Hypothalamus (tissue), 51 donors: ENCODE measurements at places on chromosomes 11 and 22.

DNA sequence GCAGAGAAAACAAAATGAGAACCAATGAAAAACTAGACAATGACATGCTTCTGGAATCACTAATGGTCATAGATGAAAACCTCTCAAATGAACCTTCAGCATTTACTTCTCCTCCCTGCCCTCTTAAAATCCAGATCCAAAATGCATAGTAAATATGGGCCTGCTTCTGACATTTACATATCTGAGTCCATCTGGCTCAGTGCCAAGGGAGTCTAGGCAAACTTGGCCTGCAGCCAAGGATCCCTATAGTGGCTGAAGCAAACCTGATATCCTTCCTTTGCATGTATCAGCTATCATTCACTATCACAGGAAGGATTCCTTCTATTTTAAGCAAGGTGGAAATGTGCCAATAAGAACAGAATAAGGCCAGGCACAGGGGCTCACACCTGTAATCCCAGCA, 104.8 kb downstream of the C11orf58 start:
- DNase-seq: no peak

GRCh38 chr11:122405547-122406341, 249.8 kb upstream of the UBASH3B start:
- DNase-seq: no peak

- no peak for DNase-seq
Observed at GRCh38 chr11:32224580-32224979, 133.7 kb downstream of the RCN1 start.

GRCh38 chr11:128981254-128981653, 38.6 kb upstream of the TP53AIP1 start:
- no peak for DNase-seq

GRCh38 chr11:4393209-4393857, at the start of gene TRIM21:
Gene TRIM21, minus strand, starts transcription at chr11:4393702. Its CDS starts 3,293 bp downstream, at chr11:4390409.
- peak; percentile 48 for DNase-seq
